Left renal cortex interstitium (tissue), 4 donors: ENCODE measurements at places on chromosomes 5 and 9.

DNA sequence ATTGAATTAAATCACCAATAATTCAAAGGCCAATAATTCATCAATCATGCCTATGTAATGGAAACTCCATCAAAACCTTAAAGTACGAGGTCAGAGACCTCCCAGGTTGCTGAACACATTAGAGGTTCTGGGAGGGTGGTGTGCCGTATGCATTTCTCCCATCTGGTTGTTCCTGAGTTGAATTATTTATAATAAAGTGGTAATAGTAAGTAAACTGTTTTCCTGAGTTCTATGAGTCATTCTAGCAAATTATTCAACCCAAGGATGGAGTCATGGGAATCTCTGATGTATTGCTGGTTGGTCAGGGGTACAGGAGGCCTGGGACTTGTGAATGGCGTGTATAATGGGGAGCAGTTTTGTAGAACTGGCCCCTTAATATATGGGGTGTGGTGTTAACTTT lies 191.7 kb downstream of the CARTPT start:
- DNase-seq, result no peak

- no peak for DNase-seq
Measured at GRCh38 chr5:107464876-107465275, 205.9 kb downstream of the EFNA5 start.

DNA sequence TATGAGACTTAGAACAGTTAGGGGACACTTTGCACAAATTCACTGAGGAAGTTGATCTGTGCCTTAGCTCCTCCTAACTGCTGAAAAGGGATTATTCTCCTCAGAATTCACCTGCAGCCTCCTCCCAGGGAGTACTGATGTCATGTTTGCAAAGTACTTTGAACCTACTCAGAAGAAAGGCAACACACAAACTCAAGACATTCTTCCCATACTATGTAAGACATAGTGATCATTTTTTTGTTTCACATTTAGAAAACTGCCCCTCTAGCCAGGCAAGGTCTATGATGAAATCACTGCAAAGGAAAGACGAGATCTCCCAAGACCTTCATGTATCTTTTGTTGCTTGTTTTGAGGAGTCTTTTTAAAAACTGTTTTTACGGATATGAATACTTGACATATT lies 10.6 kb upstream of the VLDLR start:
- no peak for DNase-seq

DNA sequence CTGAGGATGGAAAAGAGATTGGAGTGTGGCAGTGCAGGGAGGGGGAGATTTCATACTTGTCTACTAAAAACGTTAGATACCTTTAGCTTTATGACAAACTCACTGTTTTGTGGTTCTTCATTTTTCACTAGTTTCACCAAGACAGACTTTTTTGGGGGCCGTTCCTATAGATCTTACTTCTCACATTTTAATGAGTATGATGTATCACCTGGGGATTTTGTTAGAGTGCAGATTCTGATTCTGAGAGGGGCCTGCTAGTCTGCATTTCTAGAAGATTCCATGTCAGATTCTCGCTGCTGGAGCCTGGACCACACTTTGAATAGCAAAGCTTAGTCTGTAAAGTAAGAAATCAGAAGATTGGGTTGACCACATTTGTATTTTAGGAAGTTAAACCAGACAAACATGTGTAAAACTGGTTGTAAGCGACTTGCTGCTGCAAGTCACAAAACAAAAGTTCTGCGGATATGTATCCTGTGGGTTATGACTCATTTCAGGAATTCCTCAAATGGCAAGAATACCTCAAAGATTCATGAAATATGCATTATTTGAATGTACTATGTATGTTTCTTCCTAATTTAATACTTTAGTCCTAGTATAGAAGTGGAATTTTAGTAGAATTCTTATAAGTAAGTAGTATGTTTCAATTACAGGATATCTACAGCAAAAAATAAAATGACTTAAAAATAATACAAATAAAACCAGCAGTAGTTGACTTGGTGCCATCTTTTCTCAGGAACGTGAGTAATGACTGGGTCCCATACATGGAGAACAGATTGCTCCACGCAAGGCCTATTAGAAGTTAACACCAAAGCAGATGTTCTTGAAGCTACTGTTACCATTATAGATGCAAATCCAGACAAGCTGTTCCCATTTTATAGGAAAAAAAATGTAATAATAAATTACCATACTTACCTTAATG lies 27.8 kb downstream of the NFIL3 start:
- no peak for DNase-seq

- no peak for DNase-seq
Measured at GRCh38 chr5:81755320-81755719, 4.4 kb upstream of the SSBP2 start.

- no peak for DNase-seq
Measured at GRCh38 chr5:176750144-176750543, 60.2 kb upstream of the UNC5A start.

DNA sequence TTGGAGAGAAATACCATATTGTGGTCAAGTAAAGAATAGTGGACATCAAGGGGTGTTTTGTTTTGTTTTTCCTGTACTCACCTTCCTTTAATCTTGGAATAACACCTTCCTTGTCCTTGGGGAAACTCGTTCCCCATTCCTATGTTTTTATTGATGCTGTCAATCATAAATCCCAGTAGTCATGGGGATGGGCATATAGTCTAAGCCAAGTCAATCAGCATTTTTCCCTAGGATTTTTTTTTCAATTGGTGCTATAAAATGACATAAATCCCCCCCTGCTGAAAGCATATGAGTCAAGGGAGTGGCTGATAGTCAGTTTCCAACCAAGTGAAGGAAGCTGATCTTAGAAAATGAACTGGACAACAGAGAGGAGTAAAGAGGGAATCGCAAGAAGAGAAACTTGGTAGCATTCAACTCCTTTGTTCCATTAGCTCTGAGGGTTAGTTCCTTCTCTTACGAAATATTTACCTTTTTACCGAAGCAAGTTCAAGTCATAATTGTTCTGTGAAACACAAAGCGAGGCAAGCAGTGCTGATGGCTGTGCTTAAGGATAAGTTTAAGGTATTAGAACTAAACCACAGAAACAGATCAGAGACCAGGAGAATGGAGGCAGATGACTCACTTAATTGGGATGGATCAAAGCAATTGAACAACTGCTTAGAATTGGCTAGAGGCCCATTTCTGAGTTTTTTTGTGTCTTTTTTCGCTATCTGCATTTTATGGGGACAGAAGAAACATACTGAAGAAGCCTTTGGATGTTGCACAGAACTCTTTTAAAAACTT lies 218.6 kb downstream of the SEMA6A start:
- DNase-seq, result no peak

DNA sequence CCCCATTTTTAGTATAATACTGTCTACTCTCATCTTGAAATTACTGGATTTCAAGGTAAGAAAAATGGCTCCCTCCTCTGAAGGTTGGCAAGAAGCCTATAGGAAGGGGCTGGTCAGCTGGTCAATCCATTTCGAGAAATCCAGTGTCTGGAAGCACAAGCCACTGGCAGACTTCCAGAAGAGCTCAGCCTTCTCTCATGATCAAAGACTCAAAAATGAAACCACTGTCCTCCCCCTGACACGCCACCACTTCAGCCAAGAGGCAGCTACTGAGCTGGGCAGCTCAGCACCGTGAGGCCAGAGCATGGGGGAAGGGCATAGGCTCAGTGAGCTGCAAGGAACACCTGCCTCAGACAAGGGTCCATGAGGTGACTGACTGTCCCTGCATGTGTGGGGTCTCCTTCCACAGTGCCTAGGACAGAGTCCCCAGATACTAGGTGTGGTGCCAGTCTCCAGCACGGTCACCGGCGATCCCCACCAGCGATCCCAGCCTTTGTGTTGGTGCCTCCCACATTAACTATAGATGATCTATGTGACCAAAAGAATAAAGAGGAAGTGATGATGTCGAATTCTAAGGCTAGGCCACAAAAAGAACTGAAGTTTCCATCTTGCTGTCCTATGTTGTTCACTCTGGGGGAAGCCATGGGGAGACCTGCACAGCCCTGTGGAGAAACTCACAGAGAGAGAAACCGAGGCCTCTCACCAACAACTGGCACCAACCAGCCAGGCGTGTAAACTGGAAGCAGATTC lies 100.1 kb upstream of the LRRTM2 start:
- DNase-seq, result no peak
